ENCODE measurements at places on chromosomes 3 and 15.

DNA sequence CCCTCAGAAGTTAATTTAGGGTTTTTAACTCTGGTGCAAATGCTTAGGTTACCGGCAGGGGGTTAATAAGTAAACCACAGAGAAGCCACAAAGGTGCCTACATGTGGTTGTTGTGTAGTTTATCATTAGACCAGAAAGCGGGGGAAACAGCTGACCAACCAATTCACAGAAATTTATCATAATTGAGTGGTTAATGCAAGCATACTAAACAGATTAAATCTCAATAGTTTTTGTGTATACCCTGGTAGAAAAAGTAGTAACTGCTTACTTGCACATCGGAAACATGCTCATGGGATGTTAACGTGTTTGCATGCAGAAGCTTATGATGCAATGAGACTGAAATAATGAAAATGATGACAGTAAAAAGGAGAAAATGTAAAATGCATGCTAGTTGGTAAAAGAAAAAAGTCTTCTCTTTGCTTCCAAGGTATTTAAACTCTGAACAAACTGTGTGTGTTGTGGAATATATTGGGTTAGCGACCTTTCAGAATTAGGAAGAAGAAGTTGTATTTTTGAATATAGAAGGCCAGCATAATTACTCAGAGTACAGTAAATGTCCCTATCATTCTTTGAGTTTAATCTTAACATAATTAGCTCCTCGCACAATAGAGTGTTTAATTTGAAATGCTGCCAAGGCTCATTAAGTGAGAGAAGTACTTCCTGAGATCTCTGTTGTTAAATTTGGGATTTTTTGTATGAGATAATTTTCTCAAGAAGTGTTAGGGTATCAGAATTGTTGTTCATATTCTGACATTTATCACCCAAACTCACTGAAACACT is 316.2 kb downstream of the PTPRG start:
- peaks cover 94% of the 10 kb centered on the region for H3K4me1 ChIP-seq
- DNase-seq: no peak
- no peaks in the 10 kb centered on the region for H3K36me3 ChIP-seq
- H3K27ac ChIP-seq: peak overlapping the region; percentile 28
- H3K27me3 ChIP-seq: no peaks in the 10 kb centered on the region

GRCh38 chr15:67998599-67999133 is 55.4 kb upstream of the PIAS1 start:
- no peak overlapping the region for H3K4me3 ChIP-seq
- no peak for DNase-seq

DNA sequence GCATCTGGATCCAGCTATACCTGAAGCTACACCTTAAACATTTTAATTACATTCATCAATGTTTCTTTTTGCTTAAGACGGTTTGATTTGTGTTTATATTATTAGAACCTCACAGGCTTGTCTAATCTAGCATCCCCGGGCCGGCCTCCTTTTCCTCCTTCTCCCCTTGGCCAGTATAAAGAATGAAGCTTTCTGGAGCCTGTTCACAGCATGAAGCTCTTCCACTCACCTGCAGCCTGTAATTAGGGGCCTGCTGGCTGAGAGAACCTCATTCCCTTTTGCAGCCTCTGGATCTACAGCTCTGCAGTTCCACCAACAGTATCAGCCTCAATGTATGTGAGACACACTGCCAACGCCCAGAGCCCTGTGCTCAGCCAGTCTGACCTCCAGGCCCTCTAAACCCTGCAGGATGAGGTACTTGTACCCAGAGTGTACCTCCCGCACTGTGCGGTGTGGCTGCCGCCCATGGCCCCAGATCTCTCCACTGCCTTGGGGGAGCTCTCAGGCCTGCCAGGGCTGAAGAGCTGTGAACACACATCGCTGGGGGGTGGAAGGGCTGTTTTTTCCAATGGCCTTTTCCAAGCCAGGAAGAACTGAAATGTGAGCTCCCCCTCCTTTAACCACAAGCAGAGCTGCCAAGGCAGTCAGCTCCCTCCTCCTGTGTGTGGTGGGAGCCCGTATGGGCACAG is 114.7 kb upstream of the ALDH1A3 start:
- no peak overlapping the region for H3K4me3 ChIP-seq
- no peaks in the 10 kb centered on the region for H3K27me3 ChIP-seq
- H3K27ac ChIP-seq: no peak overlapping the region

- no peak for DNase-seq
- H3K27ac ChIP-seq: no peak overlapping the region
Observed at GRCh38 chr3:58737644-58738043, 71.1 kb upstream of the FAM3D start.

DNA sequence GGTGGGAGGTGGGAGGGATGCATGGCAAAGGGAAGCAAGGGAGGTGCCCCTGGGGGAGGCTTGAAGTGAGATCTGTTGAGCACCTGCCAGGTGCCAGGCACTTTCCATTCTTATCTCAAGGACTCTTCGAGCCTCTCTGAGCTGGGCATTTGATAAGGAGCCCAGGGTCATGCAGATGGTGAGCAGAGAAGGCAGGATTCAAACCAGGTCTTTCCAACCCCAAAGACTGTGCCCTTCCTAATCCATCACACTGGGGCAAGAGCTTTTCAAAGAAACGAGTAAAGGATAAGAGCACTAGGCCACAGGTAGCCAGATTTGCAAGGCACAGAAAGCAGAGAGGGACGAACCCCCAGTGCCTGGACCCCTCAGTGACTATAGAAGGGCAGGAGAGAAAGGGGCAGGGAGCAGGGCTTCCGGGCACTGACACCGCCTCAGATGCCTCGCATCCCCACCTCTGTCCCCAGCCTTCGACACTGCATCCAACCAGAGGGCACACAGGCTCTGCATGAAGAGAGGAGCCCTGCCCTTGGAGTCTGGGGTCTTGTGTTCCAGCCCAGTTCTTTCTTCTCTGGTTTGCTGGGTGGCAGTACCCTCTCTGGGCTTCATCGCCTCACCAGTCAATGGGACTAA is 21.0 kb downstream of the IGDCC4 start:
- H3K27me3 ChIP-seq: peaks cover 17% of the 10 kb centered on the region
- H3K4me3 ChIP-seq: no peak overlapping the region

GRCh38 chr15:64792282-64792681 is 16.9 kb upstream of the RBPMS2 start:
- peaks cover 3% of the 10 kb centered on the region for H3K4me1 ChIP-seq
- DNase-seq: no peak
- no peaks in the 10 kb centered on the region for H3K27me3 ChIP-seq

DNA sequence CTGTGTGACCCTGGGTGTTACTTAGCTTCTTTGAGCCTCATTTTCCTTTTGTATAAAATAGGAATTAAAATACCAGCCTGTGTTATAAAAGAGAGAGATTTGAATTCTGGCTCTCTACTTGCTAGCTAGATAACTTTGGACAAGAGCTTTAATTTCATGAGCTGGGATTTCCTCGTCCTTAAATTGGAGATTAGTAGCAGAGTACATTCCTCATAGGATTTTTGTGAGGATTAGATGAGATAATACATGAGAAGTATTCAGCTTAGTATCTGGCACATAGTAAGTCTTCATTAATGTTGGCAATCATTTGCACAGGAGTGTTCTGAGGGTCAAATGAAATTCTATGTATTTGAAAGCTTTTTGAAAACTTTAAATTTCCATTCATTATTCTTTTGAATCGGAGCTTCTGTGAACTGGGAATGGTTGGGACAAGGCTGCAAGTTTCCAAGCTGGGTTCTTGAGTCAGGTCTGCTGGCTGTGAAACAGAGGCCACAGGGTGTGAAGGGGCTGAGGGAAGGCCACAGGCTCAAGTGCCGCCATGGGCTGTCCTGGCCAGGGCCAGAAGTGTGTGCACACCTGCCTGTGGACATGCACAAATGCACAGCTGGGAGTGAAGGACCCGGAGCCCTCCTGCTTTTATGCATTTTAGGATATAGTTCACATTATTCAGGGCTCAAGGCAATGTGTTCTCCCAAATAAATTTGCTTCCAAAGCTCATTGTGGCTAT is 17.2 kb downstream of the ALPK3 start:
- no peak overlapping the region for H3K27ac ChIP-seq
- peaks cover 3% of the 10 kb centered on the region for H3K36me3 ChIP-seq
- no peak for DNase-seq
- no peak overlapping the region for H3K4me3 ChIP-seq
- no peaks in the 10 kb centered on the region for H3K27me3 ChIP-seq

GRCh38 chr3:27680517-27681246 is 41.4 kb downstream of the EOMES start:
- no peaks in the 10 kb centered on the region for H3K27me3 ChIP-seq
- peak overlapping the region; percentile 56 for H3K4me3 ChIP-seq
- peak; percentile 17 for DNase-seq
- no peaks in the 10 kb centered on the region for H3K36me3 ChIP-seq

- DNase-seq: no peak
- H3K27me3 ChIP-seq: peaks cover 24% of the 10 kb centered on the region
- no peak overlapping the region for H3K27ac ChIP-seq
Observed at GRCh38 chr3:128844502-128844901, 34.9 kb upstream of the ACAD9 start.

DNA sequence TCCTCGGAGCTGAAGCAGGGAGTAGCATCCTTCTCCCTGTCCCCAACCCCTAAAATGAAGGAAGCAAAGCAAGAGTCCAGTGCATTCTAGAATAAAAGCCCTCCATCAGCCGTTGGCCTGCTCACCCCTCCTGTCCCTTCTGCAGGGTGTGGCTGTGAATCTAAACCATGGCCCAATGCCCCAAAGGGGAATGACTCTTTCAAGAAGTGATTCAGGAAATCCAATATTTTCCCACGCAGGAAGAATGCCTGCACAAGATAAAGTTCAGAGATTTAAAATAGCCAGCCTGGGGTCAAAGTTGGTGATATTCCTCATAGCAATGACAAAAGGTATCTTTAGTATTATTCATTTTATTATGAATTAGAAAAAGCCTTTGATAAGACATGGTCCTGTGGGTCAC is 38.5 kb downstream of the SLCO2A1 start:
- H3K36me3 ChIP-seq: no peaks in the 10 kb centered on the region
- no peak overlapping the region for H3K27ac ChIP-seq
- H3K4me1 ChIP-seq: peaks cover 53% of the 10 kb centered on the region

- H3K4me1 ChIP-seq: no peaks in the 10 kb centered on the region
- no peak for DNase-seq
- no peak overlapping the region for H3K27ac ChIP-seq
- H3K4me3 ChIP-seq: no peak overlapping the region
- peaks cover 3% of the 10 kb centered on the region for H3K27me3 ChIP-seq
Observed at GRCh38 chr3:14680716-14681115, 5.8 kb downstream of the C3orf20 start.

DNA sequence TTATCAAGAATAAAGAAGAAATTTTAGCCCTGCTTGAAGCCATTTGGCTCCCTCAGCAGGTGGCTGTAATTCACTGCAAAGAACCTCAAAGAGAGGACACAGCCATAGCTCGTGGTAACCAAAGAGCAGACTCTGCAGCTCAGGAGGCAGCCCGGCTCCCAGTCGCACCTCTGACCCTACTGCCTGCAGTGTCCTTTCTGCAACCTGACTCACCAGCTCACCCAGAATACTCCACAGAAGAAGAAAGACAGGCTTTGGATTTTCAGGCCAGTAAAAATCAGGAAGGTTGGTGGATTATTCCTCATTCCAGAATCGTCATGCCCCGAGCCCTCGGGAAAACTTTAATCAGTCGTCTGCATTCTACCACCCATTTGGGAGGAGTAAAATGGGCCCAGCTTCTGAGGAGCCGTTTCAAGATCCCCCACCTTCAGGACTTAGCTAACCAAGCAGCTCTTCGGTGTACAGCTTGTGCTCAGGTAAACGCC is 38.6 kb downstream of the ZBTB11 start:
- H3K36me3 ChIP-seq: no peaks in the 10 kb centered on the region
- H3K4me3 ChIP-seq: no peak overlapping the region
- no peak overlapping the region for H3K27ac ChIP-seq
- DNase-seq: peak; percentile 22

GRCh38 chr3:78670094-78670493 is 1097.7 kb downstream of the ROBO1 start:
- no peak for DNase-seq
- H3K4me1 ChIP-seq: peaks cover 26% of the 10 kb centered on the region
- H3K4me3 ChIP-seq: no peak overlapping the region

- no peak for DNase-seq
- no peak overlapping the region for H3K27ac ChIP-seq
- H3K27me3 ChIP-seq: no peaks in the 10 kb centered on the region
- H3K4me3 ChIP-seq: no peak overlapping the region
- peaks cover 3% of the 10 kb centered on the region for H3K36me3 ChIP-seq
- peaks cover 25% of the 10 kb centered on the region for H3K4me1 ChIP-seq
Observed at GRCh38 chr15:96887730-96888129, 557.2 kb downstream of the NR2F2 start.

- no peak overlapping the region for H3K27ac ChIP-seq
- H3K4me1 ChIP-seq: peaks cover 4% of the 10 kb centered on the region
- H3K36me3 ChIP-seq: 0 out of 2 replicates have a peak, but pooled peaks cover 2% of the 10 kb centered on the region
- no peak overlapping the region for H3K4me3 ChIP-seq
- no peak for DNase-seq
Observed at GRCh38 chr3:110816008-110816407, 255.6 kb upstream of the NECTIN3 start.

- no peak overlapping the region for H3K27ac ChIP-seq
- DNase-seq: no peak
- H3K27me3 ChIP-seq: no peaks in the 10 kb centered on the region
Observed at GRCh38 chr3:142983318-142983717, 18.1 kb upstream of the U2SURP start.

DNA sequence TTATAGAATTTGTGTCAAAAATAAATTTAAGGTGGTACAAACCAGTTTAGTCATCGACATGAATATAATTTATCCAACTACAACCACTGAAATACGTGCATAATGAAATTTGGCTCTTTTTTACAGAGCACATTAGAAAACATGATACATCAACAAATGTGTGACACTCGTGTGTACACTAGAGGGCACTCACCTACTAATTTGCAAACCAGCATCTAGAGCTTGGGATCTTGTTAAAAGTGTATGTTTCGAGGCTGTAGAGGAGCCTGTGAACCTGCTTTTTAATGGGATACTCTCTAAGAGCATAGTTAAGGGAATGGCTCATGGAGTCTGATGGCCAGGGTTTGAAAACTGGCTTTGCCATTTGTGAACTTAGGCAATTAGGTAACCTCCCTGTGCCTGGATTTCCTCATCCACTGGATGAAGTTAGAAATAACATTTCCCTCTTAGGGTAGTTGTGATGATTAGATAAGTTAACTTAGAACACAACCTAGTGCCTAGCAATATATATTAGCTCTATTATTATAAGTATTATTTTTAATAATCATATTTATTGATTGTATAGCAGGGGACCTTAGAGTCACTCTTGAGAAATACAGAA is 8.8 kb upstream of the CPOX start:
- DNase-seq: no peak
- no peaks in the 10 kb centered on the region for H3K4me1 ChIP-seq
- H3K27me3 ChIP-seq: no peaks in the 10 kb centered on the region
- H3K4me3 ChIP-seq: no peak overlapping the region
- no peak overlapping the region for H3K27ac ChIP-seq

DNA sequence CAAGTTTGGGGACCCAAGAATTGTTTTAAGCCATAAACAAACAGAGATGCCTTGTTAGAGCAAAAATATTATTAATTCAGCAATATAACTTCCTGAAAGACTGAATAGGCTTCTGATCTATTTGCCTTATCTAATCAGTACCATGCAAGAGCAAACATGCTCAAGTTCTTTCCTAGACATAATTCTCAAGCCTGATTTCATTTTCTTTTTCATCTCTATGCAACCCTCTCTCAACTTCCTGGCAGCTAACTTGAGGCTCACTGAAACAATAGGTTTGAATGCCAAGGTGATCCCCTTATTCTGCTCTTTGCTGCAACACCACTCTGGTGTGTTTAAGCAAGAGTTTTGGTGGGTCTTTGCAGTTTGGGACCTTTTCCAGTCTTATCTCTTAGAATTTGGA is 230.9 kb upstream of the CD96 start:
- no peaks in the 10 kb centered on the region for H3K36me3 ChIP-seq
- H3K4me1 ChIP-seq: peaks cover 3% of the 10 kb centered on the region
- H3K4me3 ChIP-seq: no peak overlapping the region

All from WTC11 (cell line).